ENCODE measurements at places on chromosomes 16 and 17.

- no peak for DNase-seq
These were observed 46.3 kb downstream of the PRKCA start for GRCh38 chr17:66348584-66349165.

DNA sequence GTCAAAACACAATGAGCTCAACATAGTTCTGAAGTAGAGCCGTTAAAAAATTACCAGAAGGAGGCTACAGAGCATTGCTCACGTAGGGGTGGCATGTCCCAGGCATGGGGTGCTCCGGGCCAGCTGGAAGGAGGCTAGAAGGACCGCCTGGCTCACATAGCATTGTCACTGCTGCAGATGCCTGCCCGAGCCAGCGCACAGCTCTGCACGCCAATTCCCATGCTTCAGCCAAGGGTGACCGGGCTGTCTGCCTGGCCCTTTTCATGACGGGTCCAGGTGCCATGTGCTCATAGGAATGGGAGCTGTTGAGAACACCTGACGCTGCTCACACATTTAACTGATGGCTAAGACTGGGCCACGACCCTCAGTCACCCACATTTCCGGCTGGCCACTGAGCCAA lies 228.9 kb upstream of the FOXF1 start:
- DNase-seq = no peak

DNA sequence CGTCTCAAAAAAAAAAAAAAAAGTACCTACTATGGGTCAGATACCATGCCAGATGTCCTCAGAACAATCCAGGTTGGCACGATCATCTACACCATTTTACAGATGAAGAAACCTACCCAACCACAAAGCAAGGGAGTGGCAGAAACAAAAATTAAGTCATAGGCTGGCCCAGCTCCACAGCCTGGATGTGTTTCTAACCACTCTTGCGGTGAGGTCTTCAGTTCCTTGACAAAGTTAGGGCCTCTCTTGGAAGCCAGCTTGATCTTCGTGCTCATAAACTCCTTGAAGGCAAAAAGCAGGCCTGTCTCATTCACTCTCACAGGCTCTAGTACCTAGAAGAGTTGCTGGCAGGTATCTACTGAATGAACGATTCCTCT lies 6.2 kb downstream of the GGA2 start:
- peak; percentile 16 for DNase-seq

GRCh38 chr17:67431249-67432015 lies 54.4 kb downstream of the PITPNC1 start:
- no peak for DNase-seq

GRCh38 chr17:50280068-50280467 lies 5.8 kb downstream of the TMEM92 start:
- no peak for DNase-seq

GRCh38 chr17:19411631-19412030 lies 599 bp downstream of the RNF112 start:
- no peak for DNase-seq

DNA sequence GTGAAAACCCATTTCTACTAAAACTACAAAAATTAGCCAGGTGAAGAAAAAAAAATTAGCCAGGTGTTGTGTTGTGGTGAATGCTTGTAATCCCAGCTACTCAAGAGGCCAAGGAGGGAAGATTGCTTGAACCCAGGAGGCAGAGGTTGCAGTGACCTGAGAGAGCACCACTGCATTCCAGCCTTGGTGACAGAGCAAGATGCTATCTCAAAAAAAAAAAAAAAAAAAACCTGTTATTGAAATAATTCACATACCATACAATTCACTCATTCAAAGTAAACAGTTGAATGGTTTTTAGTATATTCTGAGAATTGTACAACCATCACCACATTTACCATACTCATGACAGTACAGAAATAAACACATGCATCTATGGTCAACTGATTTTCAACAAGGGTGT lies 31.0 kb downstream of the ZNRF1 start:
- DNase-seq = no peak

- DNase-seq = no peak
These were observed 265.0 kb downstream of the RBFOX1 start for GRCh38 chr16:7597677-7598076.

DNA sequence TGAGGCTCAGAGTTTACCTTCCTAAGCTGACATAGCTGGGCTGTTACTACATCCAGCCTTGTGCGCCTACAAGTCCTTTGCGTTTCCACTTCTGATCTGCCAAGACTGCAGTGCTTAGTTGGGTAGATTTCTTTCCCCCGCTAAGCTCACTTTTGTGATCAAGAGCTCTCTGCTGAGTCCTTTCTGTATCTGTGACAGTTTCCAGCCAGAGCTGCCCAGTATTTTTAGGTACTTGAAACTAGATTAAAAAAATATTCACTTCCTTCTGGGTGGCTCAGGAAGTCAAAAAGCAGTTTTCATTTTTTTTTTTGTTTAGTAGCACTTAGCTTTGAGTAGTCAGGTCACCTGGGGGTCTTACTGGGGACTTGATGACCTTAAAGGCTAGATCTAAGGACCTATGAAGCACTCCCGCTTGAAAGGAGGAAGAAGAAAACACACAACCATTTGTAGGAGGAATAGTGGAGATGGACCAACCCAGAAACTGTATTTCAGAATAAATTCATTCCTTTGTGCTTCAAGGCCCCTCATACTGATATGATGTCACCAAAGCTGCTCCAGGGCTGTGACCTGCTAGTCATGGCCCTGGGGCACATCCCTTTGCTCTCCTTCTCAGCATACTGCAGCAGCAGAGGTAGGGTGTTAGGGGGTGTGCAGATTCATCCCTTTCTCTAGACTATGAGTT lies 75.6 kb upstream of the HNF1B start:
- no peak for DNase-seq

DNA sequence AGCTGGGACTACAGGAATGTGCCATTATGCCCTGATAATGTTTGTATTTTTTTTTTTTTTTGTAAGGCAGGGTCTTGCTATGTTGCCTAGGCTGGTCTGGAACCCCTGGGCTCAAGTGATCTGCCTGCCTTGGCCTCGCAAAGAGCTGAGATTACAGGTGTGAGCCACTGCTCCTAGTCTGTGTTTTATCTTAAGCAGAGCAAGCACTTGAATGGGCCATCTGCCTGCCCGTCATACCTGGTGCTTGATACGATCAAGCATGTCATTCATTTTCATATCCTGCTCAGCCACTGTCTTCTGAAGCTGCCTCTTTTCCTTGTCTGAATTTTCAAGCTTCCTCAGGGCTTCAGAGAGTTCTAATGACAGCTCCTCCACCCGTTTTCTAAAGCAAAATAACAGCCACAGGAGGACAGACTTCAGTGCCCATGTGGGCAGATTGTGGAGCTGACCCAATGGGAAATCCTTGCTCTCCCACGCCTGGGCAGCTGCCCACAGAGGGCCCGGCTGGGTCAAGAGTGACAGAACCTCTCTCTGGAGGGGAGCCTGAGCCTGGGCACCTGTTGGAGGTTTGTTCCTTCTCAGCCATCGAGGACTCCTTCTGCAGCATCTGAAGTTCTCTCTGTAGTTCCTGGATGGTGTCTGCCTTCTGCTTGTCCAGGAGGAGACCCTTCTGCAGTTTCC lies 36.5 kb downstream of the DHX38 start:
- no peak for DNase-seq

GRCh38 chr17:16419929-16420271 lies 4.5 kb downstream of the TRPV2 start:
- peak; percentile 44 for DNase-seq

GRCh38 chr16:57640612-57641011 lies 12.2 kb downstream of the ADGRG1 start:
- DNase-seq = no peak

DNA sequence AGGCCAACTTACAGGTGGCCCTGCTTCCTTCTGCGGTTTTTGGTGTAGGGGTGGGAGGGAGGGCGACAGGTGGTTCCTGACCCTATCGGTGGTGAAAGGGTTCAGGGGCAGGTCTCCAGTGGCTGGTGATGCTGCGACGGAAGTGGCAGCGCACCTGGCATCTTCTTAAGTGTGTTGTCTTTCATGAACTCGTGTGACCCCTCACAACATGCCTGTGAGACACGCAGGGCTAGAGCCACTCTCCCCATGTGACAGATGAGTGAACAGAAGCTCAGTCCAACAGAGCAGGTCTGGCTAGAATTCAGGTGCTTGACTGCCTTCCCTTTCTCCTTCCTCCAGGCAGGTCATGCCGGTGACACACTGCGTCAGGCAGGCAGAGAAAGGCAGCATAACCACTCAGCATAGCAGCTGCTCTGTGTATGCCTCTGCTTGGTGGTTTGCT lies 8.0 kb downstream of the TNFAIP1 start:
- no peak for DNase-seq

DNA sequence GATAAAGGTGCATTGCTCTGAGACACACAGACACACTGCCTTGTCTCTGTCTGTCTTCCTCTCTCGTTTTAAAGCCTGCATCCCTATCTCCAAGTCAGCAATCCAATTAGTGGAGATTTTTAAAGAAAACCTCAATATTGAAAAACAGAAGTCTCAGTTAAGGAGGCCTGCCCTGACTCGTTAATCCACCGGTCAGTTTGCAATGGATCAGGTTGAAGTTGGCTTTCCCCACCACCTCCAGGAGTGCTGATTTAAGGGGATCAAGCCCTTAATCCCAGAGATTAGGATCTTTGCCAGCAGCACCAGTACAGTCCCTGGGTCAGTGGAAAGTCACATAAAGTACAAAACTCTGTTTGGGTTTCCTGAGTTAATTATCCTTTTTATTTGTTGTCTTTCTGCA lies 271.1 kb upstream of the ASIC2 start:
- DNase-seq = no peak

GRCh38 chr17:21538615-21539014 lies 153.7 kb upstream of the KCNJ18 start:
- no peak for DNase-seq

DNA sequence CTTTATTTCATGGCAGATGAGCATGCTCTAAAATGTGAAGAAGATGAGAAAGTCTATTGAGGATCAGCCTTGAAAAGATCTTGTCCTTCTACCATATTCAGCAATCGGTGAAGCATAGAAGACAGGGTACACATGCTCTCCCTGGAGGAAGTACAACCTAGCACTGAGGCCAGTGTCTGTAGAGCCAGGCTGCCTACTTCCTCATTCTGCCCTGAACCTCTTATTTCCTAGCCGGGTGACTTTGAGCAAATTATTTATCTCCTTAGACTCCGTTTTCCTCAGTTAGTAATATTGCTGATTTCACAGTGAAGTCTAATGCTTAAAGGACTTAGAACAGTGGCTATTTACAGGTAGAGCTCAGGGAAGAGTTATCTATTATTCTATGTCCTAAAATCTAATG lies 58.4 kb downstream of the TMEM100 start:
- peak; percentile 40 for DNase-seq

GRCh38 chr16:4327386-4328045 lies 11.6 kb downstream of the GLIS2 start:
- no peak for DNase-seq

- DNase-seq = peak; percentile 60
These were observed 78.1 kb downstream of the SKAP1 start for GRCh38 chr17:48351911-48352332.

- DNase-seq = no peak
These were observed 991 bp downstream of the GPRC5C start for GRCh38 chr17:74432766-74433391.

GRCh38 chr16:57639172-57639887 lies 10.9 kb downstream of the ADGRG1 start:
- peak; percentile 19 for DNase-seq

DNA sequence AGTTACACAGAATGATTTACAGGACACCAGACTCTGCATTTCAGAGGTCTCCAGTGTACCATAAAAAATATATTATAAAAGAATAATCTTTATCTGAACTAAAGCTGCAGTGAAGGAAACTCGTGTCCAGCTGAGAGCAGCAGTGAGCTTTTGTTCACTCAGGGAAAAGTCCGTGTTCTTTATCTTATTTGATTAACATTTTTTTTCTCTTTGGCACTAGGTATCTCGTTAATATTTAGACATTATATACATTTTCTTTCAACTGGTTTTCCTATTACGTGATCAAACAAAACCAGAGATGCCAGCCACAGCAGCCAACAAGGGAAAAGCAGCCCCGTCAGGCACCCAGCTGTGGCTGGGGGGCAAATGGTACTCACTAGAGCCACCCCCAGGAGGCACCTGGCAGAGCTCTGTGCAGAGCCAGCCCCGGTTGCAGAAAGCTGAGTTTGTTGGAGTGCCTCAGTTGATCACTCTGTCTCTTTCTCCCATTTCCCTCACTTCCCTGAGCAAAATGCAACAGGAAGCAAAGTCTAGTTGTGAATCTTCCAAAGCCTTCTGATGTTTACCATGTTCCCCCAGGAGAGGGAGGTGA lies 1.1 kb upstream of the HS3ST4 start:
- DNase-seq = no peak

DNA sequence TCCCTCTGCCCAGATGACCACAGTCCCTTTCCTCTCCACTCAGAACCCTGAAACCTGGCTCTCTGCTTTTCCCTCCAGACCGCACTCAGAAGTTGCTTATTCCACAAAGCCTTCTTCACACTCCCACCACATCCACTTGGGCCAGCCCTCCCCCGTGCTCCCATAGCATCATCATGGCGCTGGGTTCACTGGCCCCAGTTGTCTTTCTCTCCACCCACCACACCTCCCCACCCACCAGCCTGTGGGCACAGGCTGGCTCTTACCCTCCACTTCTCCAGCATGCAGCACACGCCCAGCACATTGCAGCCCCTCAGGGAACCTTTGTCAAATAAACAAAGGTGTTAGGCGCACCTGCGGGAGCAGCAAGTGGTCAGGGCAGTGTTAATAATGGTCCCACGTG lies 130.0 kb downstream of the KATNIP start:
- DNase-seq = no peak

DNA sequence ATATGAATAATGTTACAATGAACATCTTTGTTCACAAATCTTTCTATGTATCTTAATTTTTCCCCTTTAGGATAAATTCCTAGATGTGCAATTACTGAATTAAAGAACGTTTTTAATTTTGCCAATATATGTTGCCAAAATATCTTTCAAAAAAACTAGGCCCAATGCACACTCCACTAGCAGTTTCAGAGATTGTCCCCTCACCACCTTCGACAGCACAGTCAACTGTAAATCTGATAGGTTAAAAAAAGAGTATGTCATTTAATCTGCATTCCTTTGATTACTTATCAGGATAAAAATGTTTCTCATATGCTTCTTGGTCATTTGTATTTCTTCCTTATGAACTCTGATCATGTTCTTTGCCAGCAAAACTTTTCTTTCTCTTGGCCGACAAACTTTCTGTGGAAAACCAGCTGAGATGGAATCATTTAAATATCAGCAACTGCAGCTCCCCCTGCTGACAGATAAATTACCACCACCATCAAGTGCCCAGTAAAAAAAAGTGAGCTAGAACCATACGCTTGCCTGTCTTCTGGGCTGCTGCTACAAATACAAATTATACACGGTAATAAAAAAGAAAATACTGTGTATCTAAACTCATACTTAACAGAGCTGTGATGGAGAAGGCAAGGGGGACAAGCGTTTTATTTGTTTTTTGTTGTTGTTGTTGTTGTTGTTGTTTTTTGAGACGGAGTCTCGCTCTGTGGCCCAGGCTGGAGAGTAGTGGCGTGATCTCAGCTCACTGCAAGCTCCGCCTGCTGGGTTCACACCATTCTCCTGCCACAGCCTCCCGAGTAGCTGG lies 19.6 kb upstream of the KANSL1 start:
- peak; percentile 85 for DNase-seq

DNA sequence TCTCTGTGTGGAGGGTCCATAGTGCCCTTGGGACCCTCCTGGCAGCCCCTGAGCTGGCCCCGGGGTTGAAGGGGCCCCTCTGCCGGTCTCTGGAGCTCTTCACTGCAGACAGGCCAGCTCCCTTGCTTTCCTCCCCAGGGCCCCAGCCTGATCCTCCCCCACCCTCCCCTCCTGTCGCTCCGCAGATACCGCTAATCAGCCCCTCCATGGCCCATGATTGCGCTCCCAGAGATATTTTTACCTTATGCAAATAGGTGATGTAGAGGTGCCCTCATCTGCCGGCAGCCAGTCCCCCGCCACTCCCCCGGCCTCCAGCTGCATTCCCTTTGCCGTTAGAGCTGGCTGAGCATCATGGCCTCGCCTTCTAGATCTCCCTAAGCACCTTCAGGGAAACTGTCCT lies 9.2 kb downstream of the MMP15 start:
- DNase-seq = no peak
